ENCODE measurements at places on chromosomes 13 and 19.
A peak's percentile ranks its signal among the peaks of the same experiment; 100 is the strongest.

DNA sequence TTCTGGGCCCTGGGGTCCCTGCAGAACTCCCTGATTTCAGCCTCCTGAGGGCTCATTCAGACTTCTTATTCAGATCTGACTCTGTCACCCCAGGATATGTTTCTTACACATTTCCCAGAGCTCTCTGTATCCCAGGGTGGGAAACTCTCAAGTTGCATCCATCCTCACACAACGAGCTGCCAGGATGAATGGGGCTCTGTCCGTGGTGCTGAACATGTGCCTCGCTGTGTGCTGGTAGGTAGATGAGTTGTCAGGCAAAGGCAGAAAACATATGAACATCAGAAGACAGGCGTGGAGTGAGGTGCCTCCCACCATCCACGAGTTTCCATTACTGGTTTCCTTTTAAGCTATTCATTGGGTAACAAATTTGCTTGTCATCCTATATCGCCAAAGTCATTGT is 11.4 kb upstream of the IGFL1 start:
- no peak for DNase-seq

GRCh38 chr19:15897738-15898276 is at the start of gene CYP4F2:
CYP4F2 (minus strand) TSS chr19:15898074; CDS start chr19:15897611, 463 bp downstream.
- DNase-seq = no peak

- no peak for DNase-seq
Observed at GRCh38 chr13:21925720-21926119, 254.8 kb downstream of the FGF9 start.

DNA sequence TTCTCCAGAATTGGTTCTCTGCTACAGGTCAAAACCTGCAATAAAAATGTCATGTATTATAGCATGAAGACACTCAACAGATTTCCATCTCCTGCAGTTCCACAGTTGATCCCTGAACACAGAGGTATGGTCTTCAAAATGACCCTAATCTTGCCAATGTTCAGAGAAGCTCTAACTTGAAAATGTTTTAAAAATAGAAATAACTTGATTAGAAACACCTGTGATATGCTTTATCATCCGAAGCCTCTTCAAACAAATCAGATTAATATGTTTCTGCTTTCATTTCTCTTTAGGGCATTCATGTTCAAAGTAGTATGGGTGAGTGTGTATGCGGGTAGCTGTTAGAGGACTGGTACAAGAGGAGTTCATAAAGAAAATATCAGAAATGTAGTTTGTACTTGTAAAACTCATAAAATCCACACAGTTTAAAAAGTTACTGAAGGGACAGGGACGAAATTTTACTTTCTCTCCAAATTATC is 60.4 kb downstream of the KCNRG start:
- DNase-seq = no peak

GRCh38 chr13:103306163-103306562 is 239.9 kb upstream of the SLC10A2 start:
- no peak for DNase-seq

- DNase-seq = no peak
Observed at GRCh38 chr13:40204246-40204645, 462.2 kb downstream of the FOXO1 start.

GRCh38 chr19:45164577-45165335 is 4.0 kb upstream of the NKPD1 start:
- DNase-seq = peak; percentile 57

GRCh38 chr19:47486900-47487299 is 2.9 kb upstream of the KPTN start:
- no peak for DNase-seq

DNA sequence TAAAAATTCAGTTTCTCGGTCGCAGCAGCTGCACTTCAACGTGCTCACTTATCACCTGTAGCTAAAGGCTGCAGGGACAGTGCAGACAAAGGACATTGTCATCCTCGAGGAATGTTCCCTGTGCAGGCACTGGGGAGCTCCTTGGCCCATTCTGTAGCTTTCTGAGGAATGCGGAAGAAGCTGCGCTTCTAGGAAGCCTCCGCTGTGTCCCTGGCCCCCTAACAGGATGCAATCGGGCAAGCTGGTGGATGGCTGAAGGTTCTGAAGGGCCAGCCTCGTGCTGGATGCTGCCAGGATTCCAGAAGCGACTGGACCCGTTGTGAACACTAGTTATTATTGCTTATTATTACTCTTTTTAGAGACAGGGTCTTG is 8.1 kb downstream of the ANO8 start:
- DNase-seq = no peak

- DNase-seq = no peak
Observed at GRCh38 chr19:46373491-46374359, 26.8 kb downstream of the PPP5C start.

DNA sequence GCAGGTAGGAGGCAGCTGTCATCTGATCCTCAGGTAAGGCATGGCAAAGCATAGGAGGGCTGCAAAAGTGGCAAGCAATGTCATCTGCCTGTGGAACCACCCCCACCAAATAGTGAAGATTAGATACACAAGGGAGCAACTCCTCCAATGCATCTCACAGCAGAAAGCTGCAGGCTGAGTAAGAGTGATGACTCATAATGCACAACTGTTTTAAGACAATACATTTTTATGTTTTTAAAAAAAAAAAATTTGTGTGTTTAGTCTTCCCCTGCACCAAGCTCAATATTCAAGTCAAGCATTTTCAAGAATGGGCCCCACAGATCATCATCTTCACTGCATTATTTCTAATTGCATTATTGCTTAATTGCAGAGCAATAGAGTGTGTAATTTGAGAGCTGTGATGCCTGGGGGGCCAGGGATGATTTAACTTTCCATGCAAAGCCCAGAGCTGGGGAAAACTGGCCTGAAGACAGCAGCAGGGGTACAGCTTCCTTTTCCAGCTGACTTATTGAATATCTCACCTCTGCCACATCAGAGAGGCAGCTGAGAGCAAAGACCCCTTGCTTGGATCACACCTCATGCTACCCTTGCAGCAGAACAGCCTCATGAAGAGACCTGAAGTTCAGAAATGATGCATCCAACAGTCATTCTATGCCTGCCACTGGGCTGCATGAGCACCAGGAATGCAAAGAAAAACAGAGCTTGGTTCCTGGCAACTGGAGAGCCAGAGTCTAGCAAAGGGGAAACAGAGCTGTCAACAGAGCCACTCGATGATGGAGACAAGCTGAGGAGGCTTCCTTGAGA is 22.7 kb upstream of the POP4 start:
- DNase-seq = no peak

GRCh38 chr19:11979527-11979926 is 14.7 kb downstream of the ZNF763 start:
- no peak for DNase-seq

GRCh38 chr19:29851769-29852521 is 40.2 kb downstream of the CCNE1 start:
- DNase-seq = no peak

GRCh38 chr19:41612483-41612882 is 14.4 kb downstream of the CEACAM4 start:
- no peak for DNase-seq

DNA sequence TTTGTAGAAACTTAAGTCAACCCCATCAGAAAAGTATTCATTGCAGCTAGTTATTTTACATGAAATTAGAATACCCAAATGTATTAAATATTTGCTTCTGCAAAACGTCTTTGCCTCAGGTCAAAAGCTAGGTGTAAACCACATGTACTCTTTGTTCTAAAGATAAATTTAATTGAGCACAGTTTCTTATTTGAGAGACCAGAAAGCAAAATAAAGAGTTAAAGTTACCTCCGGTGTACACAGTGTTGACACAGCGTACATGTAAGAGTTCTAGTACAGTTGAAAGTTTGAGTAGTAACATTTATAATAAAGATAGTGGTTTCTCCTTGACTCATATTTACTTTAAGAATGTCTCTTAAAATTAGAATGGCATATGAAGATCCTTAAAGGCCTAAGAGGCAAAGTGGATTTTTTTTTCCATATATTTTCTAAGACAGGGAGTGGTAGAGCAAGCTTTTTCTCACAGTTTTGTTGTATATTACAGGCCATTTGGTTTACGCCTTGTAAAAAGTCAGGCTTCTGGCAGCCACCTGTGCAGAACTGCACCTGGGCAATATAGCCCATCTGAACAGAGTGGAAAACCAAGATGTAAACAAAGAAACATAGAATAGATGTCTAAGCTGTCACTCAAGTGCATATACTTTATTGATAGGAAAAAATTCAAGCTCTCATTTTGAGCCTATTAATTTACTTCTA is 2.9 kb downstream of the LRCH1 start:
- DNase-seq = no peak

DNA sequence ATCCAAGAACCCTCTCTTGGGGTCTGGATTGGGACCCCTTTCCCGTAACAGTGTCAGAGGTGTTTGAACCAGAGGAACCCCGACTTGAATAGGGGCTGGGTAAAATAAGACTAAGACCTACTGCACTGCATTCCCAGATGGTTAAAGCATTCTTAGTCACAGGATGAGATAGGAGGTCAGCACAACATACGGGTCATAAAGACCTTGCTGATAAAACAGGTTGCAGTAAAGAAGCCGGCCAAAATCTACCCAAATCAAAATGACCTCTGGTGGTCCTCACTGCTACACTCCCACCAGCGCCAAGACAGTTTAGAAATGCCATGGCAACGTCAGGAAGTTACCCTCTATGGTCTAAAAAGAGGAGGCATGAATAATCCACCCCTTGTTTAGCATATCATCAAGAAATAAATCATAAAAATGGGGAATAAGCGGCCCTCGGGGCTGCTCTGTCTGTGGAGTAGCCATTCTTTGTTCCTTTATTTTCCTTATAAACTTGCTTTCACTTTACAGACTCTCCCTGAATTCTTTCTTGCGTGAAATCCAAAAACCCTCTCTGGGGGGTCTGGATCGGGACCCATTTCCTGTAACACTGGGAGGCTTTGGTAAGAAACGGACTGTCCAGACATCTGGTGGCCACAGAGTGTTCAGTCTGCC is 4.4 kb upstream of the SIN3B start:
- no peak for DNase-seq

DNA sequence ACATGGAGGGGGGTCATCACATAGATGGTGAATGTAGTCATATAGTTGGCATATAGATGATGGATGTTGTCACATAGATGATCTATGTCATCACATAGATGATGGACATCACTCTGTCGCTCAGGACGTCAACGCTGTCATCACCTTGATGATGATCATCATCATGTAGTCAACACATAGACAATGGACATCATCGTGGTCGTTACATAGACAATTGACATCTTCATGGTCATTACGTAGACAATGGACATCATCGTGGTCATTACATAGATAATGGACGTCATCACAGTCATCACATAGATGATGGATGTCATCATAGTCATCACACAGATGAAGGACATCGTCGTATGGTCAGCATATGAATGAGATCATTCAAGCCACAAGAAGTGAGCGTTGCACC is 28.6 kb upstream of the SLC15A1 start:
- no peak for DNase-seq

DNA sequence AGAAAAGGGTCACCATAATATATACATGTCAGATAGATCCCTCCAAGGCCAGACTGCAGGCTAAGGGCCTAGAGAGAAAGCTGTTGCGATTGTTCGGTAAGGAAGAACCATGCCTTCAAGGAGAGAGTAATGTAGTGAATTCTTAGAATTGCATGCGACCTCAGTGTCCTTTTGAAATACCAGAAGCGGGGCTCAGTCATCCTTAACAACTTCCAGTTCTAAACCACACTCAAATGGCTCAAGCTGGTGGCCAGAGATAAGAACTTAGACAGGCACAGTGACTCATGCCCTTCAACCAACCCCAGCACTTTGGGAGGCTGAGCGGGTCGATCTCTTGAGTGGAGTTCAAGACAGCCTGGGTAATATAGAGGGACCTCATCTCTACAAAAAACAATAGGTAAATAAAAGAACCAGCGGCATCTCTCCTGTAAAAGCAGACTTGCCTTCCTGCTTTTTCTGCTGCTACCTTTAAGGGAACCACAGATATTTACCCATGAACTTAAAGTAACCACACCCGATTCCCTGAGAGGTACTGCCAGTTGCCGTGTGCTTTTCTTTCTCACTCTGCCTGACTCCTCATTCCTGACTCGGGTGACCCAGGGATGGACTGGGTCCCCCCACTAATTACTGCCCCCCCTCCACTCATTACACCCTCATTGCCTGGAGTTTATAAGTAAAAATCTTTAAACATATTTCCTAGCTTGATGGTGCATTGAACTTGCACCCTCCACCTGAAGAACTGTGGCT is 15.4 kb upstream of the SIGLEC6 start:
- no peak for DNase-seq

DNA sequence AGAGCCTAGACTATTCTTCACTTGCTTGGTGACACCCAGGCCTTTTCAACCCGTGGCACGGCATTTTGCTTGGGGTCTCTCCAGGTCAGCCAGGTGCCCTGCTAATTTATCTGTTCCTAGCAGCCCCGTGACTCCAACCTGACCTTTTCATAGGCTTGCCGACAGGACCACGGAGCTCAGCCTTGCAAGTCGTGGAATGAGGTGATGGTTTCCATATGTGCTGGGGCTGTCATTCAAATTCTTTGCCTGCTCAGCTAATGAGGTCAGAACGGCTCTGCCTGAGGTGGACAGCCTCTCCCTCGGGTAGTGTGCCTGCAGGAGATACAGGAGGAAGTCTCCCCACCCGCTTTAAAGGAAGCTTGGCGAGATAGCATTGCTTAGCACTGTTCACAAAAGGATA is 61.0 kb downstream of the SHISA2 start:
- no peak for DNase-seq

DNA sequence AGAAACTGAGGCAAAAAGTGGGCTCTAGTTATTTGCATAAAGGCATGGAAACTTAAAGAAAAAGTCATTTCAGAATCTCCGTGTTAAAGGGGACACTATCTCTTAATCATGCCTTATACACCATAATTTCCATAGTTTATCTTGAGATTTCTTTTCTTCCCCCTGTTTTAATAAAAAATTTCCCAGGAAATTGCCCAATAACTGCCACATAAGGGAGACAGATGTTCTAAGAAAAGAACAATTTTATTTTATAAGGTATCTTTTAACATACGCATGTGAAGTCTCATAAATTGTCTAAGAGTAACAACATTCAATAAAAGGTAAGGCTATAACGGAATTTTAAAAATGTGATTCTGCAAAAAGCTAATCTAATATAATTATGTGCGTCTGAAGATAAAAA is 371.3 kb downstream of the IRS2 start:
- DNase-seq = no peak

DNA sequence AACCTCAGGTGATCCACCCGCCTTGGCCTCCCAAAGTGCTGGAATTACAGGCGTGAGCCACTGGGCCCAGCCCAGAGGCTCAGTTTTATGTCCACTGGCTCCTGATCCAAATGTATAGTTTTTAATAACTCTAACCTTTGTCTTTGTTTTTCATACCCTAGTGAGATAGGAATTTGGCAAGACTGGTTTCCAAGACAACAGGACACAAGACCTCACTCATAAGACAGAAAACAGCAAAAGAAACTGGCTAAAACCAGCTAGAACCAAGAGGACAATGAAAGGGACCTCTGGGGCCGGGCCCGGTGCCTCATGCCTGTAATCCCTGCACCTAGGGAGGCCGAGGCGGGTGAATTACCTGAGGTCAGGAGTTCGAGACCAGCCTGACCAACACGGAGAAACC is 27.6 kb downstream of the CPT1C start:
- no peak for DNase-seq

GRCh38 chr13:48624016-48624415 is 29.7 kb upstream of the CYSLTR2 start:
- DNase-seq = no peak

GRCh38 chr19:39501340-39501739 is 2.6 kb downstream of the DLL3 start:
- no peak for DNase-seq

GRCh38 chr19:24081056-24081455 is 5.9 kb upstream of the ZNF254 start:
- no peak for DNase-seq

All from central memory CD4-positive, alpha-beta T cell (primary cell).